Sciatic nerve (tissue), 2 donors: ENCODE measurements at places on chromosomes 2 and 18.
A peak's percentile ranks its signal among the peaks of the same experiment; 100 is the strongest.

DNA sequence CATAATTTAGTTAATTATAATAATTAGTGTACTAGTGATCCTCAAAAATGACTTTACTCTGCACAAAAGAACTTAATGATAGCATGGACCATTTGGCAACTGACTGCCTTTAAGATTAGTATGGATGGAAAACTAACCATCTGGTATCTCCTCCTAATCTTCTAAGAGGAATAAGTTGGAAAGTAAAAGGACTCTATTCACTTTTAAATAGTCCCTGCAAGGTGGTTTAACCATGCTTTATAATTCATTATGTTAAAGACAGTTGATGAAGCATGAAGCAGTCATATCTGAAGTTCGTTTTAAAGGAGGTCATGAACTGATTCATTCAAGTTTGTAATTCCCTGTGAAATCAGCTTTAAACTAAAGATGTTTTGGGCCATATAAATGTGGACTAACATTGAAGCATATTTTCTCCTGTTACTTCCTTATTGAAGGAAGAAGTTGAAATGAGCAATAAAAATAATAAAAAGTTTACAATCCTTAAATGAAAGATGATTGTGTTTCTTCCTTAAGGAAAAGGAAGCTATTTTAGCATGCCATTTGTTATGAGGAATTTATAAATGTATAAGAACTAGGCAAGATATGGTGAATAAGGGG, 446.0 kb downstream of the XIRP2 start:
- DNase-seq = no peak

DNA sequence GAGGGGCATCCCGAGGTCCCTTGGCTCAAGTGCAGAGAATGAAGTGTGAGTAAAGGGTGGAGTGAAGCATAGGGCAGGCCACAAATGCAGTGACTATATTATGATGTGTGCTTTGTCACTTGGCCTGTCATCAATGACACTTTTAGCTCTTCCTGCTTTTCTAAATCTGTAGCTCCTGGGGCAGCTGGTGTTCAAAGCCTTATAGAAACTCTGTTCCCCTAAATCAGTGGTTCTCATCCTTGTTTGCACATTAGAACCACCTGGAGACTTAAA, 135.6 kb upstream of the LGALSL start:
- no peak for DNase-seq

GRCh38 chr2:10517351-10518043, 69.4 kb upstream of the ODC1 start:
- peak; percentile 31 for DNase-seq

GRCh38 chr18:23722646-23723045, 33.4 kb downstream of the LAMA3 start:
- DNase-seq = no peak

- peak; percentile 35 for DNase-seq
These were observed 28.5 kb downstream of the CYP27C1 start for GRCh38 chr2:127191331-127192219.

GRCh38 chr2:41877114-41877678, 170.6 kb upstream of the PKDCC start:
- no peak for DNase-seq

DNA sequence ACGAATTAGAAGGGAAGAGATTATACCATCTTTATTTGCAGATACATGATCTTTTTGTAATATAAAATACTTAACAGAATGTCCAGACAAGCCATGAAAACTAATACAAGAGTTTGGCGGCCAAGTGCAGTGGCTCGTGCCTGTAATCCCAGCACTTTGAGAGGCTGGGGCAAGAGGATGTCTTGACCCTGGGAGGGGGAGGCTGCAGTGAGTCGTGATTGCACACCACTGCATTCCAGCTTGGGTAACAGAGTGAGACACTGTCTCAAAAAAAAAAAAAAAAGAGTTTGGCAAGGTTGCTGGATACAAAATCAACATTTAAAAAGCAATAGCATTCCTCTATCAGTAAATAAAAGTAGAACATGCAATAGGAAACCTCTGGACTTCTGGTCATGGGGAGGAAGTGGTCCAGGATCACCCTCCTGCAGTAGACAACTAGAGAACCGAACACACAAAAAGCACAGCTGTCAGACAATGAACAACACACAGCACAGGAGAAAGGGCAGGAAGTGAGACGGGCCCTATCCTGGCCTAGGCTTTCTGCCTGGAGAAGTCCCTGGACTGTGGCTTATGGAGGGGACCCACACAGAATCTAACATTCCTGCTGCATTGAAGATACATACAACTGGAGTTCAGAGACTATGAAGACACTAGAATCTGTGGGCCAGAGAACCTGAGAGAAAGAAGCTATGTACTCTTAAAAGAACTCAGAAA, 118.9 kb upstream of the ARL4C start:
- no peak for DNase-seq

DNA sequence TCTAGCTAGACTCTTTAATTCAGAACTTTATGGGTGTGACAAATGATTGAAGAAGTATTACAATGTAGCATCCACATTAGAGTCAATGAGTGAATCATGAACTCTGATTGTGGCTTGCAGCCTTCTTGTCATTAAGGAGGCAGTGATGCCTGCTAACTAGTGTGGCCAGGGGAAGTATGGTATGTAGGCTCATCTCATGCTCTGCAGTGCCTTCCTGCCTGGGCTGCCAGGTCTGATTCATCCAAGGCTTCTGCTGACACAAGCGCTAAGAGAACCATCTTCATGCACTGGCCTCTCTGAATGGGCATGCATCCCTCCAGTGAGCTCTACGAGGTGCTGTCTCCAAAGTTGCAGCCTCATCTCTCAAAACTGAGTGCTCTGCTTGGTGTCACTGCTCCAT, 144.3 kb downstream of the MTCL1 start:
- no peak for DNase-seq

DNA sequence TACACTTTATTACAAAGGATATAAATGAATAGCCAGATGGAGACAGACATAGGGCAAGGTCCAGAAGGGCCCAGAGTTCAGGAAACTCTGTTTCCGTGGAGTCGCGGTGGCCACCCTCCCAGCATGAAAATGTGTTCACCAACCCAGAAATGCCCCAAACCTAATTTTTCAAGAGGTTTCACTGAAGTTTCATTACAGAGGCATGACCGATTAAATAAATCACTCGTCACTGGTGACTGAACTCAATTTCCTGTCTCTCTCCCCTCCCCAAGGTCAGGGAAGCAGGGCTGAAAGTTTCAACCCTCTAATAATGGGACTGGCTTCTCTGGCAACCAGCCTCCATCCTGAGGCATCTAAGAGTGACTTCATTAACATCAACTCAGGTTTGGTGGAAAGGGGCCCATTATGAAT, 22.4 kb downstream of the USP40 start:
- no peak for DNase-seq

DNA sequence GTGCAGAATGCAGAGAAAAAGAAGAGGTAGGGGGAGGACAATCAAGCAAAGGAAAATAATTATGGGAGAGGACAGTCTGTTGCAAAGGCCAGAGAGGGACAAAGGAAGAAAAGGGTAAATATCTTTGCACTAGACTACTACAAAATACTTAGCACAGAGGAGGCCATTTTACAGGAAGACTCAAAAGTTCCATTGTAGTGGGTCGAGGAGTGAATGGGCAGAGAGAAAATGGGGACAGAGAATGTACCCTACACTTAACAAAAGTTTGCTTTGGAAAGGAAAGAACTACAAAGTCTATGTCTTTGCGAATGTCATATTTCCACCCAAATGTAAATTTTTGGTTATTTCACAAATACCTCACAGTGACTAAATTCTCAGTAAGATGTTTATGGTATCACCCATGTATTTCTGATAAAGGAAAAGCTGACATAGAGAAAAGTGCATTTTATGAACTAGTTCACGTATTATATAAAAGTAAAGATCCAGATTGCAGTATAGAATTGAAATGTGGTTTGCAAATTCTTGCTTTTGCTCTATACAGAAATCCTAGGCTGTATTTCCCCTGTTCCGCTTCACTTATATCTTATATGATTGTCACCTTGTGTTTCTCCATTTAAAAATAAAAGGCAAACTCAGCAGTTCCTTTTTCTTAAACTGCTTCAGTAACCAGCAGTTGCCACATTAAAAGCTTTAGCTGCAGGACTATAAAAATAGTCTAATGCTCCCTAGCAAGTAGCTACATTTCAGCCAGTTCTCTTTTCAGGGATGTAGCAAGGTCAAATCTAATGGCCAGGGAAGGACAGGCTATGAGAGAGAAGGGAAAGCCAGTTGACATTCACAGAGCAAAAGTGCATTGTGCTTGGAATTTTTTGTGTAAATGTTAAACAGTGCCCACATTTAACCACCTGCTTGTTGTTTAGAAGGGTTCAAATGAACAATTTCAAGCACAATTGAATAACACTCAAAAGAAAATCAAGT, 79.7 kb upstream of the CYTIP start:
- DNase-seq = no peak

- DNase-seq = no peak
These were observed 178.1 kb upstream of the TNP1 start for GRCh38 chr2:217038001-217038400.

DNA sequence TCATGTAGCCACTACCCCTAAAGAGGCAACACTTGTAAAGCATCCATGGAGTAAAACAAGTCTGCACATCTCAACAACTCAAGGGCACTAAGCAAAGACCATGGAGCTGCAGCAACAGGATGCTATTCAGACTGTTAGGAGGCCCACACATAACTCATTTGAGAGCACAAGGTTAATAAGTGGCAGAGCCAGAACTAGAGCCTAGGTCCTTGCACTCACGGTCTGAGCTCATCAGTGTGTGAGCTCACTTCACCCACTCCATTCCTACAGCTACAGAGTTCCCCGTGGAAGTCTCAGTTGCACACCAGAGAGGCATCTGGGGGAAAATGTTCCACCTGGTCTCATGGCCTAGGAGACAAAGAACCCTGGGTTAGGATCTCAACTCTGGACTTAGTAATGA, 35.0 kb downstream of the TTC32 start:
- DNase-seq = no peak

DNA sequence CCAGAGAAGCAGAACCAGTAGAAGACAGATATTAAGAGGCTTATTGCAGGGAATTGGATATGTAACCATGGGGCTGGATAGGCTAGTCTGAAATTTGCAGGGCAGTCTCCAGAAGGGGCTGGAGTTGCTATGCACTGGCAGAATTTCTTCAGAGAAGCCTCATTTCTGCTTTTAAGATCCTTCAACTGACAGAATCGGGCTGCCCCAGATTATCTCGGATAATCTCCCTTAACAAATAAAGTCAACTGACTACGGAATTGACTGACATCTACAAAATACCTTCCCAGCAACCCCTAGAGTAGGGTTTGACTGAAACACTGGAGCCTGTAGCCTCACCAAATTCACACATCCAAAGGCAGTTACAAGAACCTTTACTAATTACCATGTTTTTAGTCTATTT, 136.4 kb downstream of the SOCS6 start:
- DNase-seq = no peak

GRCh38 chr2:233119806-233120205, 59.7 kb downstream of the INPP5D start:
- DNase-seq = no peak

DNA sequence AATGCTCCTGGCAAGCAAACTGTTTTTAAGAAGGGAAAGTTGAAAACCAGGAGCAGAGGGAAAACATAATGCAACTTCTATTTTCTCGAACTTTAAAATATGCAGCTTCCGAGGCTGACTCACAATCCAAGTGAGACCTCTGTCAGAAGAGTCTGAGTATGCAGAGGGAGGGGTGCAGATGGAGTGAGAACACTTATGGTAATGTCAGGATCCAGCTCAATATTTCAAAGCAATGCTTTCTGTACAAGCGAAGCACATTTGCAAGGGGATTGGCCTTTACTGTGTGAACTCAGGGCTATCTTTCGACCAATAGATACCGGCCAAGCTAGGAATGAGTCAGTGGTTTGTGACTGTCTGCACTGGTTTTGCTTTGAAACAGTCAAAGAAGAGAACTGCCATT, 242.7 kb downstream of the CNTNAP5 start:
- no peak for DNase-seq

- DNase-seq = no peak
These were observed 61.4 kb downstream of the DYM start for GRCh38 chr18:49399003-49399402.

DNA sequence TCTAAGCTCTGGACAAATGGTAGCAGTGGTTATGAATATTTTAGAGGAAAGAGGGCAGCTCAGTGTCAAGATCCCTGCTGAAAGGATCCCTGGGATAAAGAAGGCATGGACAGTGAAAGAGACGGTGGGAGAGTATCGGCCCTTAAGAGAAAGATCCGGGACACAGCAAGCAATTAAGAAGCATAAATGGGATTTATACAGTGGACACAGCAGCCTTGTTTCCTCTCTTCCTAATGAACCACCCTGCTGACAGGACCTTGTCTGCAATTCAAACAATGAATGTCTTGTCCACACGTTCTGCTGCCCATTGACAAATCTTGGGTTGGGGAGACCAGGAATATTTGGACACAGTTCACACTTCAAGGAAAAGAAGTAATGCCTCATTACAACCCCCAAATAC, 16.5 kb downstream of the CPLX4 start:
- DNase-seq = no peak

- DNase-seq = no peak
These were observed 147.6 kb upstream of the SETBP1 start for GRCh38 chr18:44533071-44533470.

- no peak for DNase-seq
These were observed 16.9 kb upstream of the ILKAP start for GRCh38 chr2:238220274-238220891.
